ENCODE measurements at places on chromosomes 13 and 19.
A peak's percentile ranks its signal among the peaks of the same experiment; 100 is the strongest.

DNA sequence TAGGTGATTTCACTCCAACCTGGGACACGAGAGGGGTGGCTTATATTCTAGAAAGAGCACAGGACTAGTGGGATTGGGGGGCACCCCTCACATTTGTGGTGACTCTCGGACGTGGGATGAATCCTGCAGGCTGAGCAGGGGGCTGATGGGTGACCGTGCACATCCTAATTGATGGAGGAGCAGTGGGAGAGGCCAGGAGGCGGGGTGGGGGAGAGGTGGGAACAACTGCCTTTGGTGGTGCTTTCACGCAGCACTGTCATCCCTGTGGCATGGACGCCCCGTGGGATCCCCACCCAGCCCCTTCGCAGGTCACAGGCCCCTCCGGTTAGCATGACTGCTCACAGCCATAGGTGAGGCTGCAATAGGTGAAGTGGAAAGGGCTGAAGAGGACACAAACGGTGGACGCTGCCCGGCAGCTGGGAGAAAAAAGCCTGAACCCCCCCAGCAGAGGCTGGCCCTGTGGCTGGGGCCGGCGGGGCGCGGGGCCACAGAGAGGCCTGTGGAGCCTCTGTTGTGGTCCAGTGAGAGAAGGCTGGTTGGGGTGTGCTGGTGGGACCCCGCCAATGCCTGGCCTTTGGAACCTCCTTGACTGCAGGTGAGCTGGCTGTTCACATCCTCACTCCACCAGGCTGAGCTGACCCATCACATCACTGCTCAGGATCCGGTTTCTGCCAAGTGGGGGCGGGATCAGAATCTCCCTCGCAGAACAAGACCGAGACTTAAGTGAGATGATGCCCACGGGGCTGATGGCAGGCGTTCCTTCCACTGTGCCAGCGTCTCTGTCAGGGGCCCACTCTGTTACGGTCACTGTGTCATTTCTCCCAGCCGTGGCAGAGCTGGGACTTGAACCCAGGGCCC is 325.4 kb downstream of the TEX29 start:
- DNase-seq, result no peak

GRCh38 chr19:11373166-11373884 is 1.1 kb upstream of the SWSAP1 start:
- DNase-seq, result peak; percentile 85

GRCh38 chr19:29708554-29709439 is 6.3 kb downstream of the C19orf12 start:
- no peak for DNase-seq

DNA sequence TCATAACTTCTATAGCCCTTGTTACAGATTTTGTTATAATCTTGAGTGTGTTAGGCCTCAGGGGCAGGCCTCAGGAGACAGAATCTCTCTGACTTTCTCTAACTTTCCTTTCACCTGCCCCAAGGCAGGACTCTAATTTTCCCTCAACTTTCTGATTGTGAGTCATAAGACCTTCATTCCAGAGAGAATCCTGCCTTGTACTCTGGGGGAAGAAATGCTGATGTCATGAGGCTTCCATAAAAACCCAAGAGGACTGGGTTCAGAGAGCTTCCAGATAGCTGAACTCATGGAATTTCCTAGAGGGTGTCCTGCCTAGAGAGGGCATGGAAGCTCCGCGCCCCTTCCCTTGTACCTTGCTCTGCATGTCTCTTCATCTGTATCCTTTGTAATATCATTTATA is 5.3 kb upstream of the KBTBD6 start:
- DNase-seq, result no peak

DNA sequence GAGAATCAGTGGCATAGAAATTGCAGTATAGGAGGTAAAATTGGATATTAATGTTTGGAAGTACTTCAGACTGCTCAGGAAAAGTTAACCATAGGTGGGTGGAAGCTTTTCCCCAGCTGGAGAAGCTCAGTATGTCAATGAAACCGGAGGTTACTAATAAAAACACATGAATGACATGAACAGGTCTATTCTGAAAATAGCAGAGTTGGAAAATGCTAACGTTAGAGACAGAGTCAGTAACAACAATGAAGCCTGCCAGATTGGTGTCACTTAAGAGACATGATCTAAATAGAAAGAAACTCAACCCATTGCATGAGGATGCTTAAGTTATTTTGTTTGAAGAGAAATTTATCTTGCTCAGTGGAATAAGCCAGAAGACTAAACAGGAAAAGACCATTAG is 364.5 kb downstream of the DNAJC15 start:
- no peak for DNase-seq

GRCh38 chr13:32829269-32829668 is 187.0 kb upstream of the KL start:
- no peak for DNase-seq

DNA sequence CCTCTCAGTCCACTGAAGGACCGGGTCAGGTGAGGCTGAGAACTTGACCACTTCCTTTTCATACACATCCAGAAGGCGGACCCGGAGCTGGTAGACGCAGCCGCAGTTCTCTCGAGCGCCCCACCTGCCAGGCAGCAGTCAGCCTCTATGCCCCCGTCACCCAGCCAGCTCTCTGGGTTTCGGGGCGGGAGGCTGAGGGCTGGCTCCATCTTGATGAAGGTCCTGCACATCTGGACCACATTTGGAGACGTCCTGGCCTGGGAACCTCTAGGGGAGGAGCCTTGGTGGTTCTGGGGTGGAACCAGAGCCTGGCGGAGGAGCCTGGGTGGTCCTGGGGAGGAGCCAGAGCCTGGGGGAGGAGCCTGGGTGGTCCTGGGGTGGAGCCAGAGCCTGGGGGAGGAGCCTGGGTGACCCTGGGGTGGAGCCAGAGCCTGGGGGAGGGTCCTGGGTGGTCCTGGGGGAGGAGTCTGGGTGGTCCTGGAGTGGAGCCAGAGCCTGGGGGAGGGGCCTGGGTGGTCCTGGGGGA is 14.3 kb downstream of the MRPS12 start:
- DNase-seq, result no peak

GRCh38 chr19:14405758-14406644 is 13.1 kb downstream of the DDX39A start:
- DNase-seq, result peak; percentile 92

- no peak for DNase-seq
Observed at GRCh38 chr19:8017808-8018207, 12.4 kb upstream of the ELAVL1 start.

DNA sequence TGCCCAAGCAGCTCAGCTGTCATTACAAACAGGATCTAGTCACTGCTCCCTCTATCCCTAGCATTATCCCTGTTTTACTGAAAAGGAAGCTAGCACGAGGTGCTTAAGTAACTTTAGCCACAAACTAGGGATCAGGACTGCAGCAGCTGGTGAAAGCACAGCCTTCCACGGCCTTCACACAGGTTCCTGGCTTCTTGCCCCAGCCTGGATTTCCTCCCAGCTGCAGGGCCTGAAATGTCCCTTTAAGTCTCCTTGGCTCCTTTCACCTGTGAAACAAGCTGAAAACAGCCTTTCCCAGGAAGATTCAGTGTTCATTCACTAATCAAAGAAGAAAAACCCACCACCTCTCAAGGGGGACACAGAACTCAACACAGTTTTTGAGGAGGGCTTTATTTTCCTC is 754.5 kb downstream of the DIAPH3 start:
- no peak for DNase-seq

DNA sequence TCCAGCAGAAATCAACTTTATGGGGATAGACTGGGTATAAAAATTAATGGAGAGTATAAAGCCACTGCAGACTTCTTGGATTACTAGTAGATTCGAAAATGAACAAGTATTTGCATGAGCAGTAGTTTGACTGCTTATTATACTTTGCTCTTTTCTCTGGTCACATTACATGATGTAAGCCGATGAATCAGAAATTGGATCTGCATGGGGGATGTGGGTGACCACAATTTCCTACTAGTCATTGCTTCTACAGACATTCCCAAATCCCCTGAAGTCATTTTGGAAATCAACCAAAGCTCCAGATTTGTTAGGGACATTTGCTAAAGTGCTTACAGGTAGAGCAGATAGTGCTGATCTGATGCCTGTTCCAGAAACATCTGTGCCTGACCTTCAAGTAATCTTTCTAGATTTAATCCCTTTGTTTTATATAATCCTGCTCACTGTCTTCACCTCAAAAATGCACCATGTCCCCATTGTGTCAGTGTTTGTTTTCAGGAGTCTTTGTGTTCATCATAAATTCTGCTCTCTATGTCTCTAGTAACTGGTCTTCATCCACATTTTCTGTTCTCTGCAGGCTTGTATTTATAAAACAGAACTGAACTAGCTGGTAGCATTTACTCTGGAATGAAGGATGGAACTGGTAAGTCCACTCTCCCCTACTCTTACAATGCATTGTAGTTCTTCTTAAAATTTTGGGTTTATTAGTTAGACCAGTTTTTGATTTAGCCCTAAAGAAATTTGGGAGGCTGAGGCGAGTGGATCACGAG is 201.5 kb upstream of the CSNK1A1L start:
- no peak for DNase-seq

GRCh38 chr13:64675255-64675892 is 2554.8 kb downstream of the PCDH9 start:
- DNase-seq, result no peak

GRCh38 chr19:32453736-32454135 is 48.2 kb downstream of the DPY19L3 start:
- DNase-seq, result no peak

- DNase-seq, result no peak
Observed at GRCh38 chr13:29810145-29810742, 40.2 kb downstream of the UBL3 start.

- DNase-seq, result no peak
Observed at GRCh38 chr13:68998056-68998455, 1109.6 kb upstream of the ATXN8OS start.

DNA sequence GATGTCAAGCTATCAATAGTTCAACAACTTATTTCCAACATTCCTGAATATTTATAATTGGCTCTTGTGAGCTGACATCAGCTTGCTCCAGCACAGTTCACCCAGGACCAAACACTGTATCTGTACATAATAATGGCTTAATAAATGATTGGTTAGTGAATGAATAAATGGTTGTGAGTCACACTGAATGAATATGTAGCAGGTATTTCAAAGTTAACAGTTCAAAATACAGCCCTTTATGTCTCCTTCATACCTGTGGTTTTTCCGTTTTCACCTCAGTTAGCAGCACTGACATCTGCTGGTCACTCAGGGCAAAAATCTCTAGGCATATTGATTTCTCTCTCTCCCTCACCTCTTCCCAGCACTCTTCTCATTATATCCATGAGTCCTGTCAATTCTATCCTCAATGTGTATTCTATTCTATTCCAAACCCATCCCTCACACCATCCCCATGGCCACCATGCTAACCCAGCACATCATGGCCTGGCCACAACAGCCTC is 76.3 kb downstream of the PEG3 start:
- DNase-seq, result no peak

GRCh38 chr19:7924651-7925170 is 1.2 kb downstream of the CTXN1 start:
- DNase-seq, result no peak

DNA sequence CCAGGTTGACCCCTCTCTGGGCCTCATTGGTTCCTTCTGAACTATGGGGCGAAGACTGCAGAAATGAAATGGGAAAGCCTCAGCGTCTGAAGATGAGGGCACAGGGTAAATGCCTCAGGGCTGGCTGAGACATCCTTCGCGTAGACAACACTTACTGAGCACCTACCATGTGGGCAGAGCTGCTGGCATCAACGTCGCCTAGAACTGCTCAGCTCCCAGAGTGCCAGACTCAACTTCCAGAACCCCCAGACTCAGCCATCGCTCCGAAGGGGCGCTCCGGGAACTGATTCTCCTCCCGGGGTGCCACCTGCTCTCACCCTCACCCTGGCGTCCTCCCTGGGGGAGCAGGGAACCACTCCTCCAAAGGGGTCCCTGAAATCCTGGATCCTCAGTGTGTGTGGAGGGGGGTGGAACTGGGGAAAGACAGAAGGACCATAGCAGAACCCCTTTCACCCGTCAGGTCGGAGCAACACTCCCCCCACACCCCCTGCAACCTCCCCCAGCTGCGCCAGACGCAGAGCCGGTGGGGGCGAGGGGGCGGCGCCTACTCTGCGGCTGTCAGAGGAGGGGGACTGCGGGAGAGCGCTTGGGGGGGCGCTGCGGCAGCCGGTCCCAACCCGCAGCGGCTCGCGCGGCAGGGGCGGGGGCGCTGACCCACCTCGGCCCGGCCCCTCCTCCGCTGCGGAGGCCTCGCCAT is 8.2 kb upstream of the NFIC start:
- no peak for DNase-seq

DNA sequence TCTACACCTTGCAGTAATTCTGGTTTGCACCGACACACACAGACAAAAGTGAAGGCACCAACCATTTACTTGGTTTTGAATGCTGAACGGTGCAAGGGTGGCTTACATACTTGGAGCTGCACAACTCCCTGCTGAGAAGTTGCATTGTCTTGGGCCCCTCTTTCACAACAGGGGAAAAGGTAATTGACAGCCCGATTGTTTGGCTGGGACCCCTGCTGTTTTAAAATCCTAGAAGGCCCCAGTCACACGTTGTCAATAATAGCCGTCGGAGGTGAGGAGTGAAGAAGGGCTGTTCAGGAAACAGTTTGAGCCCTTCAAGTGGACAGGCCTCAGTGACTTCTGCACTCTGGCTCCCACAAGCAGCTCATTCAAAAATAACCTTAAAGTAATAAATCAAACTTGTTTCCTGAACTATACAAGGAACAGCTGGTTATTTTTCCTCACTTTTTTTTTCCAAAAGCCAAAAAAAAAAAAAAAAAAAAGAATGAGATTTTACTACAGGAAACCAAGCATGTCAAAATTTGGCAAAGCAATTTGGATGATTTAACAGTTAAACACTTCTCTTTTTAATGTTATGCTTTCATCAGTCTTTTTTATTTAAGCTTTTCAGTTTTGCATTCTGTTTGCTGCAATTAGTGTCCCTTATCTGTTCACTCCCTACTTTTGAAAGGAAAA is 19.0 kb upstream of the SPRY2 start:
- no peak for DNase-seq

- DNase-seq, result peak; percentile 81
Observed at GRCh38 chr19:18205200-18205892, 1.5 kb upstream of the RAB3A start.

- DNase-seq, result no peak
Observed at GRCh38 chr19:18119013-18119716, 21.6 kb downstream of the MAST3 start.

DNA sequence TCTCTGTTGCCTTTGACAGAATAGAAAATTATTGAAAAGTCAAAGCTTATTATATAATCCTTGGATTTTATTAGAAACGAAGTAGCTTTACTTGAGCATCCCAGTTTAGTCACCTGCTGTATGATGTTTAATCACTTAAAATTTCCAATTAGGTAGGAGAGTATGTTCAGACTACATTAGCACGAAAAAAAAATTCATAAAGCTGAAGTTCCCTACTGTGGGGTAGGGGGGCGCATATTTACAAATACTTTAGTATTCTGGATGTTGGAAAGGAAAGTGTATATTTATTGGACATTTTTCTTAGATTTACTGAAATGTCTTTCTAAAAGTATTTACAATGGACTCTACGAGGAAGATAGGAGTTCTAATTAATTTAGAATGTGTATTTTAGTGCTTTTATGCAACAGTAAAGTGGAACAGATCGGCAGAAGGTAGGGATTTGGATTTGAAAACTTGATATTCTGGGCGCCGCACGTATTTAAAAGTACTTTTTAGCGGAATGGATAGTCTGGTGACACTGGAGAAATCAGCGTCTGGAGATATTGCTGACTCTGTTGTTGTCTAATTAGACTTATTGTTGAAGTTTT is 1.9 kb downstream of the CDK8 start:
- no peak for DNase-seq
